Hematopoietic multipotent progenitor cell treated with erythropoietin and hydrocortisone succinate and interleukin-3 and kit ligand, for 6 days (in vitro differentiated cells): ENCODE measurements at places on chromosomes 1 and 21.

DNA sequence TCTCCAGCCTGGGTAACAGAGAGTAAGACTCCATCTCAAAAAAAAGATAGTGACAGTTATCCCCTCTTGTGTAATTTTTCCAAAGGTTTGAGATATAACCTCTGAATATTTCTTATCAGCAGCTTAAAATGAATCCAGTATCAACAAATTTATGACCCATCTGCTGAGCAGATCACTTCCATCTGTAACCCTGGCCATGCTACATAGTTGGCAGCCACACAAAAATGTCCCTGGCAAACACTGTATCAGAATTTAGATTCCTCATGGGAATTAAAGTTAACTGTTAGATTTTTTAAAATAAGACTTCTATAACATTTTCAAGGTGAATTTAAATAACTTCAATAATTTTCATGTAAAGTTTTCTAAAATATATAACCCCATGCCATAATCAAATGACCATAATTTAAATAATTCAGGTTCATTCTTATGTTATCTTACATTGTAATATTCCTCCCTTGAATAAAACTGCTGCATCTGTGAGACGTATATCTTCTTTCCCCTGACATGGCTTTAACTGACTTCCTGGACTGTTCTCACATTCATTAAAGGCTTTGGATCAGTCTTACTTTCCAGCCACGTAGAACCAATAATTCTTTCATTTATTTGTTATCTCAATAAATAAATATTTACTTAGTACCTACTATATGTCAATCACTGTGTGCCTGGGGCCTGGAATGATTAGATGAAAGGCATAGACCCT, 5.3 kb upstream of the PRPF38B start:
- DNase-seq = peak; percentile 66

GRCh38 chr21:38982096-38982495, 176.4 kb downstream of the ETS2 start:
- DNase-seq = no peak

GRCh38 chr1:236280438-236281197, 1.1 kb downstream of the ERO1B start:
- DNase-seq = peak; percentile 40

GRCh38 chr1:111895469-111895868, 94.0 kb downstream of the KCND3 start:
- no peak for DNase-seq

GRCh38 chr1:5744911-5745799, 247.1 kb downstream of the NPHP4 start:
- DNase-seq = no peak

DNA sequence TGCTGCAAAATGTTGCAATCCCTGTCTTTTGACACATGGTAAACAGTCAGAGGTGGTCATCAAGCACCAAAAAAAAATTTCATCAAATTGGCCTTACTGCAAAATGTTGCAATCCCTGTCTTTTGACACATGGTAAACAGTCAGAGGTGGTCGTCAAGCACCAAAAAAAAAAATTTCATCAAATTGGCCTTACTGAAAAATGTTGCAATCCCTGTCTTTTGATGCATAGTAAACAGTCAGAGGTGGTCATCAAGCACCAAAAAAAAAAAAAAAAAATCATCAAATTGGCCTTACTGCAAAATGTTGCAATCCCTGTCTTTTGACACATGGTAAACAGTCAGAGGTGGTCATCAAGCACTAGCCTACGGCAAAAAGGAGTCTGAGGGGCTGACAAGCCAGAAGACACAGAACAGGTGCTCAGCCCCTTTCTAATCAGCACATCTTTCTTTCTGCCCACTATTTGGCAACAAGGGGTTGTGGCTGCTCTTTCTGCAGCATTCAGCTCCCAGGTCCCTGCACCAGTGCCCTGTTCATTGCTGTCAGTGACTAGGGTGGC, 223.8 kb downstream of the KCNH1 start:
- DNase-seq = no peak

GRCh38 chr1:211610779-211611556, 32.0 kb upstream of the SLC30A1 start:
- DNase-seq = no peak
